ENCODE measurements at places on chromosomes 16 and 17. TPM values are rescaled to one million over a fixed set of nuclear protein-coding genes. Genes with fewer than 3 reads are reported as not detected.

DNA sequence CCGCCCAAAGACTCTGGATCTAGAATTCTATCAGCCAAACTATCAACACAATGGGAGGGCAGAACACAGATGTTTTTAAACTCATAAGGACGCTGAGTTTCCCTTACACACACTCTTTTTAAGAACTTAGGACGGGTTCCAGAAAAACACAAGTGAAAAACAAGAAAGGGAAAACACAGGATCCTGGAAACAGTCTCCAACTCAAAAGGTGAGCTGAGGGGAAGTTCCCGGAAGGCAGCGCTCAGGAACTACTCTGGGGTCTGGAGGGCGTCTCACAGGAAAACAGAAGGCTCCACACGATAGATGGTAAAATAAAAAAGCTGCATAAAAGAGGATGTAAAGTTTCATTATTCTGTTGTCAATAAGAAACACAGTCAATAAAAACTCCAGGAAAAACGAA, 80.2 kb upstream of the DOC2B start:
- DNase-seq, result no peak

DNA sequence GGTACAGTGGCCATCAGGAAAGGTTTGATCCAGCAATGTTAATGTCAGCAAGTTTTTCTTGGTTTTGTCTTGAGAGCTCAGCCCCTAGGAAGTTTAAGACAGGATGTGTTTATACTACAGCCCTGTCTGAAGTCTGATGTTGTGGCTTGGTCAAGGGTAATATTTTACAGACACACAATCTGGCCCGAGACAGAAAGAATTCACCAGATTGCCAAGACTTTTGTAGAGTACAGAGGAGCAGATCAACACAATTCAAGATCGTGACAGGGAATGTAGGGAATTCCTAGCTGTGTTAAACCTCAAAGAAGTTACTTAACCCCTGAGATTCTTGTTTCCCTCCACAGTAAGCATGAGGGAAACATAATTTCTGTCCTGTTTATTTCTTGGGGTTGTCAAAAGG, 63.1 kb downstream of the SHISA9 start:
- no peak for DNase-seq

GRCh38 chr16:82857693-82858365, 231.1 kb downstream of the CDH13 start:
- DNase-seq, result no peak

DNA sequence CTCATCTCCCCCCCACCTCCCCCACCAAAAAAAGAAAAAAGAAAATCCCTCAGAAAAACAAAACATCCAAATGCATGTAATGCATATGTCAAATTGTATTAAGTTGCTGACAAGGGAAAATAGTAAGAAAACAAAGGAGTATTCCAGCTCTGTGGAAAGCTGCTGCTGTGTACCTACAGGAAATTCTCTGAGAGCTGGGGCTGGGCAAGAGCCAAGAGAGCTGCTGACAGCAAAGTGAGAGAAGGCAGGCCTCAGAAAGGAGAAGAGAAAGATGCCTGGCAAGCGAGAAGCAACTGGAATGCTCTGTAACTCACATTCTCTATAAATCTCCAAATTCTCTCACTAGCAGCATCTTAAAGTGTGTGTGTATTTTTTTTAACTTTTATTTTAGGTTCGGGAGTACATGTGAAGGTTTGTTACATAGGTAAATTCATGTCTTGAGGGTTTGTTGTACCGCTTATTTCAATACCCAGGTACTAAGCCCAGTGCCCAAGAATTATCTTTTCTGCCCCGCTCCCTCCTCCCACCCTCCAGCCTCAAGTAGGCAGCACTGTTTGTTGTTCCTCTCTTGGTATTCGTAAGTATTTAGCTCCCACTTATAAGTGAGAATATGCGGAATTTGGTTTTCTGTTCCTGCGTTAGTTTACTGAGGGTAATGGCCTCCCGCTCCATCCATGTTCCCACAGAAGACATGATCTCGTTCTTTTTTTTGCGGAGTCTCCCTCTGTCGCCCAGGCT, 24.4 kb downstream of the CNTROB start:
- DNase-seq, result no peak

DNA sequence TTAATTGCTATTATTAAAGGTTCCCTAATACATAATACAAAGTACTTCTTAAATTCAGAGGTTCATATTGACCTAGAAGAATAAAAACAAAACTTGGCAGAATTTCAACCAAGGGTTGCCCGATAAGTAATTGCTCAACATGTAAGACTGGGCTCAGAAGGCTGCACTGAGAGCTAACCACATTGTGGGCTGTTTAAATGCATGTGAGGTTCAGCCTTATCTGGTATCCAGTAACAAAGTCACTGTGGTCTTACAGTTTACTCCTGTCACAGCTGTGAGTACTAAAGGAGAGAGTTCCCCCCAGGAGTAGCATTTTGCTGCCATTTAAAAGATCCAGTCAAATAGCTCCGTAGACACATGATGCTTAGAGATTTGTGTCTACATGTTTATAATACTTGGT, 1.6 kb upstream of the DHRS11 start:
- DNase-seq, result no peak

- no peak for DNase-seq
Observed at GRCh38 chr16:85608515-85608885, 4.6 kb upstream of the GSE1 start.

- DNase-seq, result no peak
Observed at GRCh38 chr17:6435968-6436367, 1.0 kb upstream of the AIPL1 start.

- DNase-seq, result no peak
Observed at GRCh38 chr16:27642756-27643155, 92.8 kb downstream of the KATNIP start.

GRCh38 chr17:7887038-7887481, 1.5 kb upstream of the CHD3 start:
- no peak for DNase-seq

DNA sequence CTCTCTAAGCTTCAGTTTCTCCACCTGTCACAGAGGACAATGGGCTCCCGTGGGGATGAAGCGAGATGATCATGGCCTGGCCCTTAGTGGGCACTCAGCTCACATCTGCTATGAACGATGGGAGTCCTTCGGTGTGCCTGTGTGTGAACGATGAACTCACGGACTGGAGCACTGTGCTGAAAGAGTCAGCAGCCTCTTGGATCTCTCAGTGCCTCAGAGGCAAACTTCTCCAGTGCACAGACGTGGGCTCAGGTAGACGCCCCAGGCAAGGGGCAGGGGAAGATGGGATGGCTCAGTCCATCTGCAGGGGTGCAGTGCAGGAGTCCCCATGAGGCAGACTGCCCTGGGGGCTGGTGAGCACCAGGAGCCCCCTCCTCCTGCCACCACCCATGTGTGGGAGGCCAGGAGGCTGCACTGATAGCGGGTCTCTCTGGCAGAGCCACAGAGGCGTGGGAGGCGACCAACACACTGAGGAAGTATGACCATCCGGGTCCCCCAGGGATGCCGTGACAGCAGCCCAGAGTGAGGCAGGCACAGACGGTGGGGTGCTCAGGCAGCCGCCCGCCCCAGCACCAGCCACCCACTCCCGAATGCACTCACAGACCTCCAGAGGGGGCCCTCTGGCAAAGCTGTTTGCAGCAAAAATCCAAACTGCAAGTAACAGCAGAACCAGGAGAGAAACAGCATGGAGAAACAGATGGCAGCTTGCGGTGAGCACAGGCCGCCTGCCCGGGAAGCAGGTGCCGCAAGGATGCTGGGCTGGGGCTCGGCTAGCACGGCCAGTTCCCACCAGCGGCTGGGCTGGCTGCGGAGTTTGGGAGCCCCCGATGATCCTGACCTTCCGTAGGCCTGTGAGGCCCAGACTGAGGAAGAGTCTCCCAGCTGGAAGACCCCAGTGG, 82.7 kb downstream of the RPH3AL start:
- DNase-seq, result peak; percentile 64

- no peak for DNase-seq
Observed at GRCh38 chr16:2597560-2597902, 59.7 kb downstream of the PDPK1 start.

DNA sequence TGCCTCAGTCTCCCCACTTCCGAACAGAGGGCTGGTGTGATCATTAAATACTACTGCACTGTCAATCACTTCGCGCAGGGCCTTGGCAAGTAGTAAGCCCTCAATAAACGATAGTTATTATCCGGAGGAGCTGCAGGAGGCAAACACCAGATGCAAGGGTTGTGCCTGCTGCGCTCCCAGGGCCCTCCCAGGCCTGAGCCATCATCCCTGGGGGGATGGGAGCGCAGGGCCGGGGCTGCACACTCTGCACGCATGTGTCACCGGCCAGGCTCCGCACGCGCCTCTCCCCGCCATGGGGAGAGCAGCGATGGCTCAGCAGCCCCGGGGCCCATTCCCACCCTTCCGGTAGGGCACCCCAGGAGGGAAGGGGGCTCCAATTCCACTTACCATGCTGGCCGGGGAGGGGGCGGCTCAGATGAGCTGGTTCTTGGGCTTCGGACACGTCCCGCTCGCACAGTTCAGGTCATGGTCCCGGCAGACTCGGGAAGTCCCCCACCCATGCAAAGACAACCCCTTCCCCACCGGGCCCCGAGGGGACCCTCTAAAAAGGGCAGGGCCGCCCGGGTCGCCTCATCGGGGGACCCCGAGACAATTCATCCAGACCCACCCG, 681 bp downstream of the XPO6 start:
- DNase-seq, result peak; percentile 72

DNA sequence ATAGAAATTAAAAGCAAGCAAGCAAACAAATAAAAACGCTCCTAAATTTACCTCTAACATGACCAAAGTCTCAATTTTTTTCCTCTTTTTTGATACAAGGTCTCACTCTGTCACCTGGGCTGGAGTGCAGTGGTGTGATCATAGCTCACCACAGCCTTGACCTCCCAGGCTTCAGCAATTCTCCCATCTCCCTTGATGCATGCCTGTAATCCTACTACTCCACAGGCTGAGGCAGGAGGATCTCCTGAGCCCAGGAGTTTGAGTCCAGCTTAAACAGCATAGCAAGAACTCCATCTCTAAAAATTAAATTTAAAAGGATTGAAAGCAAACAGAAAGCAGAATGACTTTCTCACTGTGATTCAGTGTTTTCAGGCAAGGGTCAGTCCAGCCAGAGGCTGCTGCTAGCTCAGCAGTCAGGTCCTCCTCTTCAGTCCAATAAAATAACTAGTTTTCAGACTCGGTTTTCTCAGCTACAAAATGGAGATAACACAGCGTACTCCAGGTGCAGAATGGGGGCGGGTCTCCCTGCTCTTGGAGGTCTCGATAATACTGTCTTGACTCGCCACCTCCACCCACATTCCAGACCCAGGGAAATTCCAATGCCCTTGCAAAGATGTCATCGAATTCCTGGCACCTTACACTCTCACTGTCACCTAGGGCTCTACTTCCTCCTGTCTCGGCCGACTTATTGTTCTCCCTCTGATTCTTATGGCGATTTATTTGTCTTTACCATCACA, 20.7 kb upstream of the MRTFB start:
- DNase-seq, result no peak

DNA sequence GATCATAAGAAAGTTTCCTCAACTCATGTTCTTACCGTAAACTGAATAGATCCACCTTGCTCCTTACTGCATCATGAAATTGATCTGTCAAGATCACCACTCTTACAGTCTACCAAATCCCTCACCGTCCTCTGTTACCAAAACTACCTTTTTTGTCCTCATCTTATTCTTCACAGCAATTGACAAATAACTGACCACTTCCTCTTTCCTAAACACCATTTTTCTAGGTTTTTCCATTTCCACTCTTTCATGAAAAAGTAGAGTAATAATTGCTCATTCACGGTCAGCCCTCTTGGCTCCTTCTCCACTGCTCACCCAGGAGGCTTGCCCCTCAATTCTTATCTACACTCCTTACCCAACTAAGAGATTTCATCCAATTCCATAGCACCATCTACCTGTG, 44.9 kb downstream of the ABCA5 start:
- no peak for DNase-seq

GRCh38 chr17:46727572-46728348, 90.7 kb downstream of the WNT3 start:
- no peak for DNase-seq

- DNase-seq, result no peak
Observed at GRCh38 chr17:59388069-59388556, 56.7 kb downstream of the YPEL2 start.

GRCh38 chr16:23676924-23677480, 1.7 kb upstream of the PLK1 start:
- no peak for DNase-seq

GRCh38 chr16:8589057-8589899, 1.0 kb downstream of the TMEM114 start:
- no peak for DNase-seq

DNA sequence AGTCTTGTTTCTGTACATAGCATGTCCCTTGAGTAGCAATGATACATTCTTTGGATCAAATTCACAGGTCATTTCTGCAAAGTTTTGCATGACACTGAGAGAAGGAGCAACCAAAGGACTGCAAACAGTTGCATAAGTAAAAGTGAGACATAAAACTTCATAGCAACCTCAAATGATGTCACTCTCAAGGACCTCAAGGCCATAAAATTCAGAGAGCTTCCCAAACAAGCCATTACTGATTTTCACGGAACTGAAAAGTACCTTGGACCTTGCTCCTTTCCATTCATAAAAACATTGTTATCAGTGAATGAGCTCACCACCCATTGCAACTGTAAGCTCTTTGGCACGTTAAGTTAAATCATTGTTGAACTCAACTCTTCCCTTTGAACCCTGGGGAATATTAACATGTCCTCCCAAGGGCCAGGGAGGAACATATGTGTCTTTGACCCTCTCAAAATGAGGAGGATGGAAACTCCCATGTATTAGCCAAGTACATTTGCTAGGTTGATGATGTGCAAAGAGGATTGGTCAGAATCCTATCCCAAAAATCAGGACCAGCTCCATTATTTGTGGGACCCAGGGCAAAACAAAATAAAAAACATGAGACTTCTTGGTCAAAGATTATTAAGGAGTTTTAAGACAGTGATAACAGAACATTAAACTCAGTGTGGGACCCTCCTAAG, 275.0 kb upstream of the DYNLRB2 start:
- no peak for DNase-seq

GRCh38 chr16:89114159-89114981, 20.7 kb downstream of the ACSF3 start:
- DNase-seq, result no peak

The SYNGR3 gene
- 2.5 TPM for total RNA-seq

The MAF gene
- 33.0 TPM for total RNA-seq

The SLC13A2 gene
- total RNA-seq, result 8.7 TPM

The PYY gene
- total RNA-seq, result 3.5 TPM

The CD300LB gene
- not detected for total RNA-seq

The CD300LG gene
- total RNA-seq, result not detected

The CCL1 gene
- total RNA-seq, result not detected

The IGFBP4 gene
- total RNA-seq, result 25.7 TPM

The KCNJ16 gene
- total RNA-seq, result 13.5 TPM

The SOST gene
- not detected for total RNA-seq

The PIRT gene
- 0.38 TPM for total RNA-seq

The SULT1A1 gene
- total RNA-seq, result 15.9 TPM

The CETP gene
- not detected for total RNA-seq
